ENCODE measurements at places on chromosomes 3 and 15.

GRCh38 chr15:59249816-59250215 is 43.2 kb downstream of the LDHAL6B start:
- DNase-seq = no peak

DNA sequence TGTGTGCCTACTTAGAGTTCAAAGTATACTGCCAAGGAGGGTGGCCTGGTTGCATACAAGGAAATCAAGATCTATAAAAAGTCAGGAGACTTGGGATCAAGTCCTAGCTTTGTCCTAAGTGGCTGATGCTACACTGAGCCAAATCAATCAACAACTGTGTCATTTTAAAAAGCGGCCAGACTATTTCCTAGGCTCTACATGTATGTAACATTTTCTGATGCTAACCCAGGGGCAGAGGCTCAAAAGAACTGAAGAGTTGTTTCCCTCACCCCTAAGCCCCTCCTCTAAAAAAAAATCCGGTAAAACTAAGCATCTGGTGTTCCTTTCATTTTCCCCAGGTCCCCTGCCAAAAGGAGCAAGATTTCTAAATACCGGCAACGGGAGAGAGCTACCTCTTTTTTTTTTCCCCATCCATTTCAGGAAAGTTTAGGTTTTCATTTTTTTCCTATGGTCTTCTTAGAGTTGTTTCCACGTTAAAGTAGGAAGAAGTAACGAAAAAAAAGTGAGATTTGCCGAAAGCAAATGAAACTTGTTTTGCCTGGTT is 18.8 kb upstream of the CHD2 start:
- no peak for DNase-seq

- DNase-seq = peak; percentile 43
Observed at GRCh38 chr3:140290105-140290504, 355.1 kb downstream of the CLSTN2 start.

DNA sequence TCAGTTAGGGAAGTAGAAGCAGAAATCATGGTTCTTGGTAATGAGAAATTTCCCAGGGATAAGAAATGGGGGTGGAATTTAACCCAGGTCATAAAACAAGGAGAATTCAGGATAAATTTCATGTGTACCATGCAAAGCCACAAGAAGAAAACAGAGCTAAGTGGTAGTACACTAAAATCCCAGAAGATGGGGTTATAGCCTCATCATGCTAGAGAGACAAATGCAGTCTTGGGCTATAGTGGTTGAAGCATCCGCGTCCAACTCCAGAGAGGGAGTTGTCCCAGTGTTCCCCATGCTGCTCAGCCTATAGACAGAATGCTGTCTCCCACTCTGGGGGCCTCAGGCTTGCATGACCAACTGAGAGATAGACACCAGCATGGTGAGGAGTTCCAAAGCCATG is 36.2 kb upstream of the CLRN1 start:
- peak; percentile 69 for DNase-seq

DNA sequence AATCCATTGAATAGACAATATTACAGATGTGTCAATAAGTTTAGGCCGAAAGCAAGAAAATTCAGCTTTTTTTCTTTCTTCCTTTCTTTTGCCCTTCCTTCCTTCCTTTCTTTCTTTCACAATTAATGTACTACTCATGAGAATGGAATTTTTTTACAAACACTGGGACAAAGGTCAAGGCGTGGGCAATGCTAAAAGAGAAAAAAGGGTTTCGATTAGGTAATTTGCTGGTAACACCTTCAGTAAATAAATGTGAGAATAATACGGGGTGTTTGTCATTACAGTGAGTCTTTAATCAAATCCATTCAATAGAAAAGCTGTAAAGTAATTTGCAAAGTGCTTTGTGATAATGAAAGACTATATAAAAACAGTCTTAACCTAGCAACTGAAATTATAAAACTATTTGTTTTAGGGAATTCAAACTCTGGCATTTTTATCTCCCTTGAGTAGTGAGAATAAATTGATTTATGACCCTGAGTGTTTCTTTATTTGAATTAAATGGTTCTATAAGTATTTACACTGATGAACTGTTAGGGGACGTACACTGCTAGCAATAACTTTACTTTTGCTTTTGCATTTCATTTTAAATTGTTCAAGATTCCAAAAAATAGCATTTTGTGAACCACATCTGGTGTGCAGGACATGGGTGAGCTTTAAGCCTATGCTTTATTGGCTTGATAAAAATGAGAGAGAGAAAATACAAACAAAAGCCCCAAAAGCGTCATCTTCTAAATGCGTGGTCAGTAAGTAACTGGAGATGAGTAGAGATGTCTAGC is 104.2 kb upstream of the THRB start:
- no peak for DNase-seq

DNA sequence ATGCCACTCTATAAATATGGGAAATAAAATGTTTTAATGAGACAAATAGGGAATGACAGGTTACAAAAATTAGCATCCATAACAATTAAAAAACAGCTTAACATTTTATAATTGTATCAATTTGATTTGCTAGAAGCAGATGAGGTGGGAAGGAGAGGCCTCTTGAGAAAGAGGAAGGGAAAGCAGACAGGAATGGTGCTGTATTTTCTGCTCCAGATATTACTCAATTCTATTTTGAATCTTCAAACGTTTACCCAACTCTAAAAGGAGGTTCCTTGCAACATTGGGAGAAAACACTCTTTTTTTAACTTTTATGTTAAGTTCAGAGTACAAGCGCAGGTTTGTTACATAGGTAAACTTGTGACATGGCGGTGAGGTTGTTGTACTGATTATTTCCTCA is 44.9 kb upstream of the ALDH1A3 start:
- no peak for DNase-seq

DNA sequence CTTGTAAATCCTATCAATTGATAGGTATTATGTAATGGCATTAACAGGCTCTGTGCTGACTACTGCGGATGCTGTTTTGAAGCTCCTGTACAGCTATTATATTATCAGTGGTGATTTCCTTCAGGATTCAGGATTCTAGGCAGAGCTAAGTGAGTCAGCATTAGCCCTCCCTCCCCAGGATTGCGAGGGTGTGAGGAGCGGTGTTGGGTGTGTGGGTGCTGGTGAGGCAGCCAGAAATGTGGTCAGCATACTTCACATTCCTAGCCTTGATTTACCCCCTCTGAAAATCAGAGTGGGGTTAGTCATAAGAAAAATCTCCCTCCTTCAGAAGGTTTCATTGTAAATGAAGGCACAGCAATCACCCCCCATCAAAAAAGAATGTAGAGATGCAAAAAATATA is 72.5 kb downstream of the SNTN start:
- peak; percentile 97 for DNase-seq

DNA sequence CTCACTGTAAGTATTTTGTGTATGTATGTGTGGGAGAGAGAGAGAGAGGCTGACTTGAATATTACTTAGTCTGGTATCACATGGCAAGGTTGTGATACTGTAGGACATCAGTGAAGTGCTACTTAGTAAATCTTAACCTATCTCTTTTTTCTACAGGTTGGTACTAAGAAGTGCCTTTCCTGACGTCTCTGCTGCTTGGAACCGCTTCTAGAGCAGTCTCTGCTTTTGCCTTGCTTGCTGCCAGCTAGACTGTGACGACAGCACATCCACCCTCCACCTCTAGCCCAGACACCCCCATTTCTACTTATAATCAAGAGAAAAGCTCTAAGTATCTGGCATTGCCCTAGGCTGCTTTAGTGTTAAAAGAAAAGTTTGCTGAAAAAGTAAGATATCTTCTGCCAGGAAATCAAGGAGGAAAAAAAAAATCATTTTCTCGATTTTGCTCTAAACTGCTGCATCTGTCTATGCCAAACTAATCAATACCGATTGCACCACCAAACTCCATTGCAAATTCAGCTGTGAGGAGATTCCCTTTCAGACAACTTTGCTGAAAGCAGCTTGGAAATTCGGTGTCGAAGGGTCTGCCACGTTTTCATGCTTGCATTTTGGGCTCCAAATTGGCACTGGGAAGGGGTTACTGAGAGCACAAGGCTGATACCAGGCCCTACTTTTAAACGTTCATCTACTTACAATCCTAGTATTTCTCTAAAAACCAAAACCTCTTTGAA is 30.7 kb downstream of the MBNL1 start:
- no peak for DNase-seq

DNA sequence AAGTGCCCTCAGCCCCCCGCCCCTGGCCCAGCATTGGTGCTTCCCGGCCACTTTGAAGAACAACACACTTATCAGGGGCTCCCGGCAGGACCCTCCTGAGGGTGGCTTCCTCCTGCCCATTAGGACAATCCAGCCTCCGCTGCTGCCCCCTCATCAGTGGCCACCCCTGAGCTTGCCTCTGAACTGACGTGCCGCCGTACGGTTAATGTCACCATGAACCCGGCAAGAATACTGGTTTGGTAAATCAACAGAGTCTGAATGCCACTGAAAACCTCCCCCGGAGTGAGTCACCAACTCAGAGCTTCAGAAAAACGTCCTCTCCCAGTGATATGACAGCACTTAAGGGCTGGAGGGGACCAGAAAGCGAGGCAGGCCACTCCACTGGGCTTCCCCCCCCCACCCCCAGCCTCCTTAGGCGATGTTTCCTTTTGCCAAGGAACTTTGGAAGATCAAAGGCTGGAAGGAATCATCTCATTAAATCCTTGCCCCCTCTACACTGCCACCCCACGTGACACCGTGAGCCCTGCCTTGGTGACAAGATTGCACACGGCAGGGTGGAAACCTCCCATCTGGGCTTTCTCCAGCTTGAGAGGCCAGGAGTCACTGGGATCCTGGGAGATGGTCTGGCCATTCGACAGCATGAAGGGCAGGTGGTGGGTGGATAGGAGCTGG is 142.1 kb downstream of the NUP210 start:
- no peak for DNase-seq

GRCh38 chr15:99997112-99997651 is 263.9 kb upstream of the LYSMD4 start:
- DNase-seq = no peak

DNA sequence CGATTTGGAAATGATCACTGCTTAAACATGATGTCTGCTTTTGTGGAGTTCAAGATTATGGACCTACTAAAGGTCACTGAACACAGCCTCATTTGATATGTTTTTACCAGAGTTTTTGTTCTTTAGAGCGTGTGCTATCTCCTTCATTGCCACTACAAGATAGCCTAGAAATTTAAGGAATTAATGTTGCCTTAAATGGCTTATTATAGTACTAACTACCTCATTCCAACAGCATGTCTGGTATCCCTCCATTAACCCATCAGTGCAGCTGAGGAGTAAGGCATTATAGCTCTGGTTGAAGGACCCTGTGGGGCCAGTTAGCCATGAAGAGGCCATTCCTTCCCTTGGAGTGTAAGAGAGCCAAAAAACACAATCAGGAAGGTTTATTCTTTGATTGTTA is 2.3 kb upstream of the FAM43A start:
- DNase-seq = peak; percentile 30

DNA sequence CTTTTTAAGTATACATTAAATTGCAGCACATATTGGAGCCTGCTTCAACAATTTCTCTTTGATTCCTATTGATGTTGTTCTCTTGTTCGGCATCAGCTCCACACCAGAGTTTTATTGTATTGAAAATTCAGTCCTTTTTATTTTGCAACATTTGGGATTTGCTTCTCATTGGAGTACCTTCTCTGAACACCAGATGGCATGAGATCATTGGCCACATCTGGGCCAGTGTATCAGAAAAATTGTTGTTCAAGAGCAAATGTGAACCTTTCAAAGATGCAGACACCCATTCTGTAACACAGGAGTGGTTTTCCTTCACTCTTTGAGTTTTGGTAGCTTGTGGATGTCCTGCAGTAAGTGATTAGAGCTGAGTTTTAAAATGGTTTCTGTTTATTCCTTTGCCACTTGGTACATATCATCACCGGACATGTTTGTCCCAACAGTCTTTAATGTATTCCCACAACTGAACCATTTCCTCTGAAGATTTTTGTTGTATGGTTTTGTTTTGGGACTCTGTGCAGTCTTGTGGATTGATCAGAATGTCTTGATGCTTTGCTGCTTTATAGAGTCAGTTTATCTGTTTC is 96.1 kb downstream of the MCTP2 start:
- peak; percentile 36 for DNase-seq

DNA sequence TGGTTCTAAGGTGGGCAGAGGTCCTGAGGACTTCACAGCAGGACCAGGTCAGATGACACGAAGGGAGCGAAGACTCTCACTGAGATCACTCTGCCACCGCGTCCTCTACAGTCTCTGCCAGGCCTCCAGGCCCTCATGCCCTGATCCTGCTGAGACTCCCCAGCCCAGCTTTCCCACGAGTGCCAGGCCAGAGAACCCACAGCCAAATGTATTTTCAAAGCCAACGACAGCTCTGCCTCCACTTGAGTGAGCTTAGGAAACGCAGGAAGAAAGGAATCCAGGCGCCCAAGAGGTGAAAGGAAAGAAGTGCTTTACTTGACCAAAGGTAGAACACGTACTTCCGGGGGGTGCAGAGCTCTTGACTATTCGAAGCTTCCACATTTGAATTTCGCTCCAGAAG is 275.0 kb downstream of the XXYLT1 start:
- DNase-seq = no peak

DNA sequence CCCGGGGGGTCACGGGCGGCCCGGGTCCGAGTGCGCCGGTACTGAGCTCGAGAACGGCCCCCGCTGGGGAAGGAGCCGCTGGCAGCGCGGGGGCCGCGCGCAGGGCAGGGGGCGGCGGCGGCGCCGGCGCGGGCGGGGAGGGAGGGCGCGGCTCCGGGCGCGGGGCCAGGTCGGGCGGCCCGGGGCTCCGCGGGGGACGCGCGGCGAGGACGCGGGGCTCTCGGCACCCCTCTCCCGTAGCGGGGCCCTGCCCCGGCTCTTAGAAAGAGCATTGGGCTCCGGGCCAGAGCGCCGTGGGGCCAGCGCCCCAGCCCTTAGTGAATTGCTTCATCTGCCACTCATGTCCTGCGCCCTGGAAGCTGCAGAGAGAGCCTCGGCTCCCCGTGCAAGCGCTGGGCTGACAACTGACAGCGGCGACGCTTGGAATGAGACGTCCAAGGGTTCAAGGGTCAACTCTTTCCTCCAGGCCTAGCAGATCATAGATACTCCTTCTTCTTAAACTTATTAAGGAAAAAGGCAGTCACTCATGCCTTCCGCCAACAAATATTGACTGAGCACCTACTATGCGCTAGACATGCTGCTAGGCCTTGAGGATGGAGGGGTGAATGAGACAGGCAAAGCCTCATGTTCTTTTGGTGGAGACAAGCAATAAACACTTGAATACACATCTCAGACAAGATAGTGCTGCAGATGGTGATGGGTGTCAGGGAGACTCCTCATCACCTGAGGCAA is 140.8 kb downstream of the SMAD6 start:
- DNase-seq = peak; percentile 65

- peak; percentile 47 for DNase-seq
Observed at GRCh38 chr15:73617301-73617831, 15.8 kb downstream of the NPTN start.

- peak; percentile 16 for DNase-seq
Observed at GRCh38 chr15:45126535-45127158, 3.0 kb downstream of the DUOXA1 start.

GRCh38 chr3:55558316-55558715 is 71.2 kb upstream of the WNT5A start:
- DNase-seq = peak; percentile 67

- DNase-seq = no peak
Observed at GRCh38 chr3:186786922-186787321, 3.5 kb downstream of the EIF4A2 start.

- DNase-seq = no peak
Observed at GRCh38 chr15:63719281-63719680, 114.5 kb downstream of the HERC1 start.

All from fibroblast of skin of abdomen (primary cell).